ENCODE measurements at places on chromosomes 1 and 21. TPM values are rescaled to one million over a fixed set of nuclear protein-coding genes. Genes with fewer than 3 reads are reported as not detected.

- no peak for DNase-seq
Measured at GRCh38 chr1:12561121-12561520, 56.9 kb downstream of the DHRS3 start.

- no peak for DNase-seq
Measured at GRCh38 chr1:248140846-248141245, 4.1 kb upstream of the OR2M5 start.

DNA sequence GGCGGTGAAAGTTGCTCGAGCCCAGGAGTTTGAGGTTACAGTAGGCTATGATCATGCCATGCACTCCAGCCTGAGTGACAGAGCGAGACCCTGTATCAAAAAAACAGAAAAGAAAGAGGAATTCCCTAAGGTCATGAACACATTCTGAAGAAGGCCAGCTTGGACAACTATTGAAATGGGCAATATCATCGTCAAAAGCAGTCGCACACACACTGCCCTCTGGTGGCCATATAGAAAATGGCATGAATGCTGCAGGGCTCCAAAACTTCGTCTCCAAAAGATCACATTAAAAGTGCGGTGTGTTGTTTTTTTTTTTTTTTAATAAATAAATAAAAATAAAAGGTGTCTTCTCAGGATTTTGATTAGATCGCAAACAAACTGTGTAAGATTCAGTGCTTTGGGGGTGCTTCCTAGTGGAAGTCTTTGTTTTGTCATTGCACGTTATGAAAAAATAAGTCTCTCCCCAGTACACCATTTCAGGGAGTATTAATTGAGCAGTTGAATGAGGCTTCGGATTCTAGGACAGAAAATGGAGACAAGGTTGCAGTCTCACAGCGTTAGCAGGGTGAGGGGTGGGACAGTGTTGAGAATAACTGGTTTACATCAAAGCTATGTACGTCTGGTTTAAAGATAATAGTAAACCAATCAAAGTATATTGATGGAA is 87.5 kb upstream of the FMN2 start:
- DNase-seq = peak; percentile 11

DNA sequence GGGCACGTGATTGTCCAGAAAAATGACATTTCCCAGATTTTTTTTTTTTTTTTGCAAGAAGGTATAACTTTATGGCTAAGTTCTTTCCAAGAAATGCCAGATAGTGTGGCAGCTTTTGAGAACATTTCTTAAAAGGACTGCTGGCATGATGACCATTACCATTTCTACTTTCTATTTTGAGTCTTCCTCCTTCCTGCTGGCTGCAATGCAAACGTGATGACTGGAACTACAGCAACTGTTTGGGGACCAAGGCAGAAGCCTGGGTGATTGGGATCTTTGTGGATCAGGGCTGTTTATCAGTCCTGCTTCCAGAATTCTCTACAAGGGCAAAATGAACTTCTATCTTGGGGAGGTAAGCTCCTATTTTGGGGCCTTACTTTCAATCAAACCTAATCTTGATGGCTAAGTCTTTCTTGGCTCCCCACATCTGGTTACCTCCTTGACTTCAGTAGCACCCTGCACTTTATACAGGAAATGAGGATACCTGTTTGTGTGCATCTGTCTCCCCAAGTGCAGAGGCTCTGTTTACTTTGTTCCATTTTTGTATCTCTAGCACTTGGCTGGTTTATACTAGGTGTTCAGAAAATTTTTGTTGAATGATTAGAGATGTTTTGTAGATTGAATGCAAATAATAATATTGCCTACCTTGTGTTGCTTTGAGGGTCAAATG is 3.7 kb upstream of the DDX20 start:
- no peak for DNase-seq

DNA sequence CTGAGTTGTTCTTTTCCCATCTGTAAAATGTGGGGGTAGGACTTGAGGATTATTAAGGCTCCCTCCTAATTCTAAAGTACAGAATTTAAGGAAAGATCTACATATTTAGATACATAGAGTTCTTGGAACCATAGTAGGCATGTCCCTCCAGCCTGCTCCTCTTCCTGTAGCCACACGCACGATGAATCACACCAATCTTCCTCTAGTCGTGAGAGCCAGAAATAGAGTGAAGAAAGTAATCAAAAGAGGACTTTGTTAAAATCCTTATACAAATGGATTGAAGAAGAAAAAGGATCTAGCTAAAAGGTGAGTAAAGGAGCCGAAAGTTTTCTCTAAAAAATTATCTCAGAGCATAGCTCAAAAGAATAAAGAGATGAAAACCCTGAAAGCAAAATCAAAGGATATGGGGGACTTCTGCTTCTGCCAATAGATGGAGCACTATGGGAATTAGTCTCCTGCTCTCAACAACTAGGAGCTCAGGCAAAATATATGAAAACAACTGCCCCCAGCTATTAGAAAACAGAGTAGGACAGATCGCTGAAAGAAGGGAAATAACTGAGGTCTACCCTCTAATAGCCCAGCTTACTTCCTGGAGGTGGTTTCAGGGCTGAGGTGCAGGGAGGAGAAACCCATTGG is 8.5 kb downstream of the C1orf141 start:
- no peak for DNase-seq

- DNase-seq = no peak
Measured at GRCh38 chr1:195721210-195721971, 886.8 kb downstream of the KCNT2 start.

- peak; percentile 21 for DNase-seq
Measured at GRCh38 chr1:143698016-143698415, 273.8 kb downstream of the FAM72C start.

DNA sequence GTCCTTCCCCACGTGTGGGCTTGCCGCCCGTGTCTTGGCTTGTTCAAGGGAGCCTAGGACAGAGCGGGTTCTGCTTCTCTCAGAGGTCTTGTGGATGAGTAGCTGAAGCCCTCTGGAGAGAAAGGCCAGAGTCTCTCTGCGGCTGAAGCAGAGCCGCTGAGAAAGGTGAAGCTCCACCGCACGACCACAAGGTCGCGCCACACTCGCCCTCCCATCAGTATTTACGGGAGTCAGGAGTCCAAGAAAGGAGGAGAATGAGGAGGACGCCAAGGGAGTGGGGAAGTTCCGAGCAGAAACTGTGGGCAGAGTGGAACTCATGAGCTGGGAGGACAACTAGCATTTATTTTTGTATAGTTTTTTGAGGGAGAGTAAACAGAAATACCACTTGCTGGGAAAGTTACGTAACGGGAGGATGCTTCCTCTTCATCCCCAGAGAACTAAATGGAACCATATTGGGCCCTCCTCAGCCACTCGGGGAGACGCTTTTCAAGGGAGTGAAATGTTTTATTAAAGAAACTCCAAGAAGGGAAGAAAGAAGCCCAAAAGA is 51.6 kb upstream of the HAO2 start:
- no peak for DNase-seq

- DNase-seq = no peak
Measured at GRCh38 chr1:202149566-202149965, 5.0 kb upstream of the ARL8A start.

DNA sequence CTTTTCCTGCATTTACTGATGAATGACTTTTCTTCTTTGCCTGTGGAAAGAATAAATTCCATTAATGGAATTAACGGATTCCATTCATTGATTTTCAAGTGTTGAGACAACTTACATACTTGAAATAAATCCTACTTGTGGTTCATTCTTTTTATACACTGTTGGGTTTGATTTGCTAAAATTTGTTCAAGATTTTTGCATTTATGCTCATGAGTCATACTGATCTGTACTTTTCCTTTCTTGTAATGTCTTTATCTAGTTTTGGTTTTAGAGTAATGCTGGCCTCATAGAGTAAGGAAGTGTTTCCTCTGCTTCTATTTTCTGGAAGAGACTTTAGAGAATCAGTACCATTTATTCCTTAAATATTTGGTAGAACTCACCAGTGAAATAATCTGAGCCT is 14.4 kb downstream of the UROD start:
- DNase-seq = no peak

DNA sequence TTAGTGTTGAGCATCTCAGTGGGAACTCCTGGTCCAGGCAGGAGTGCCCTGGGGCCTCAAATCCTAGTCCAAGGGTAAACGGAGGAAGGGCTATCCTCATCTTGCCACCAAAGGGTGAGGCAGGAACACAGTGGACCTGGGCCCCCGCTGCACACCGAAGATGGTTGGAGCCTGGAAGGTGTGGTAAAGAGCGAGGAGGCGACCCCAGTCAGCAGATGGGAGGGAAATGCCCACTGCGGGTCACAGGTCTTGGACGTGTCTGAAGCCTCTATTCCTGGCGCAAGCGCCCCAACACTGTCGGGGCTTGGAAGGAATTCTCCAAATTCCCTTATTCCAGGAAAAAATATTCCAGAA is 38.5 kb upstream of the SYNC start:
- DNase-seq = no peak

DNA sequence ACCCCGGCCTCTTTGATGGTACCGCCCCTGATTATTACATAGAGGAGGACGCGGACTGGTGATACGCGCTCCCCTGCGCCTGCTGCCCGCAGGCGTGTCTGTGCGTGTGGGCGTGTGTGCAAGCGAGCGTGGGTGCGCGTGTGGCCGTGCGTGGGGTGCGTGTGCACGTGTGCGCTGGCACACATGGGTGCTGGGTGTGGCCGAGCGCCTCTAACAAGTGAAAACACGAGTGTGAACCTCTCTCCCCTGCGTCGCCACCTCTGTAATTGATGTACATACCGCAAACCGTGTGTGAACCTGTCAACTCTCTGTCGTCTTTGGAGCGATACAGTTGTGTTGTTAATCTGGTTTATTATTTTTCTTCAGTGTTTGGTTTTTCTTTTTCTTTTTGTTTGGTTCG is 87.8 kb upstream of the TMEM51 start:
- no peak for DNase-seq

DNA sequence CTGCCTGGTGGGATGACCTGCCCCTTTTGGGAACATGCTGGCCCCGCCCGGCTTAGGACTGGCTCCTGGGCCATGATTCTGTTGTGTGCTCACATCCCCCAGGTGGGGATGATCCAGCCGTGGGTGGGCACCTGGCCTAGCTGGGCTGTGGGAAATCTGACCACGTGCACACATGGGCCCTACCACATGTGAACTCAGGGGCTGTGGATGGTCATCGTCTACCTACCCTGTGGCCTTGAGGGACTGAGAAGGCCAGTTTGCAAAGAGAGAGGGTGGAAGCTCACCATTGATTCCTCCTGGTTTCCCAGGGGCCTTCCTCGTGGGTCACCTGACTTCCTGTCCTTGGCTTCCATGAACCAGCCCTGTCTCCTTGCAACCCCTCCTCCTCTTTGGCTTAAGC is 19.4 kb upstream of the PCP4 start:
- DNase-seq = no peak

GRCh38 chr1:45722809-45723208 is 27.6 kb downstream of the IPP start:
- DNase-seq = no peak

DNA sequence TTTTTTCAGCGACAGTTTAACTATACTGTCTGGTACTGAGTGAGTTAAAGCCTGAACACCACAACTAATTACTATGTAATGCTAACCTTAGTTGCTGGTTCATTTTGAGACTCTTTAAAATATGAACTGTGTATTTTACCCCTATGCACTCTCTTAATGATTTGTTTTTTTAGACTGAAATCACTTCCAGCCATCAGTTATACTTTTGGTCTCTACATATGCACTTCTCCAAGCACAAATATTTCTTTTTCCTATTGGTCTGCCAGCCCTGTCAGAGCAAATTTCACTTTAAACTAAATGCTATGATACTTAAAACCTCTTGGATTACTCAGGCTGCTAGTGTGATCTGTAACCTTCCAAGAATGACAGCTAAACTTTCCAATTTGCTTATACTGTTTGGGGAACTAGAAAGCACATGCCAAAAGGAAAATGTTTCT is 38.1 kb upstream of the SCYL3 start:
- DNase-seq = no peak

DNA sequence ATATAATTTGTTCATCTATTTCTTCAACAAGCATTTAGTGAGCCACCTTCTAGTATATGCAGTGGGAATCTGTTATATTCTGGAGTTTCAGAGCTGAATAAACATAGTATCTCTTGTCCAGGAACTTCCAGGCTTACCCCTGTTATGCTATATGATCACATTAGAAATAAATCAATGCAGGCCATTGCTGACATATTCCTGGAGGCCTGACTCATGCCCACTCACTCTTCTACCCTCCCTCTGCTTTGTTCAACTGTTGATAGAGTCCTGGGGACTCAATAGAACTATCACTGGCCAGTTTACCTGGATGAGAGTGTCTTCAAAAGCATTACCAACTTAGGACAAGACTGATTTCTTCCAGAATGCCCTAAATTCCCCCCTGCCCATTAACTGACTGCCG is 29.3 kb upstream of the SRSF10 start:
- DNase-seq = no peak

GRCh38 chr1:17927952-17928351 is 172.8 kb downstream of the ACTL8 start:
- DNase-seq = no peak

ASCL5 gene
- not detected for total RNA-seq

TSSK3 gene
- total RNA-seq = 11.6 TPM

PTPN7 gene
- total RNA-seq = 16.0 TPM

FGR gene
- 57.0 TPM for total RNA-seq

FCRL2 gene
- total RNA-seq = 81.0 TPM

KNCN gene
- total RNA-seq = not detected

CFAP57 gene
- 0.15 TPM for total RNA-seq

GNG12 gene
- total RNA-seq = not detected

ID3 gene
- 370 TPM for total RNA-seq

TGFB2 gene
- total RNA-seq = 0.76 TPM

AGT gene
- total RNA-seq = not detected

NLRP3 gene
- 1.4 TPM for total RNA-seq

DNASE2B gene
- not detected for total RNA-seq

S100A3 gene
- total RNA-seq = not detected

KPRP gene
- total RNA-seq = not detected

PEX10 gene
- 16.5 TPM for total RNA-seq

LBR gene
- total RNA-seq = 175 TPM

Measured in B cell (primary cell).